ENCODE measurements at places on chromosomes 7 and 10.

DNA sequence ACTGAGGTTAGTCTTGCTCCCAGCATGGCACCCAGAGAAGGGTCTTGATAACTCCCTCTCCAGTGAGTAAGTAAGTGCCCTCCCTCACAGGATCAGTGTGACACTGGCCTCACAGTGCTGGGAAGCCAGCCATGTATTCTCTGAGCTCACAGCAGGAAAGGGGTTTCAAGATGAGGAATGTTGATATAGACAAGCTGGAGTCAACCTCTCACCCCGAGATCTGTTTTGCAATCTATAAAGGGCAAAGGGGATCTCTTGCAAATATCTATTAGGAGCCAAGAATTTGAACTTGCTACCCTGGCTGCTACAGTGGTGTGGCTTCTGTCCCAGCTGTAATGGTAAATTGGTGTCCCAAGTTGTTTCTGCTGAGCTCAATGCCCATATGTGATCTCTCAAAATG is 70.2 kb upstream of the ADAM12 start:
- no peak for DNase-seq

DNA sequence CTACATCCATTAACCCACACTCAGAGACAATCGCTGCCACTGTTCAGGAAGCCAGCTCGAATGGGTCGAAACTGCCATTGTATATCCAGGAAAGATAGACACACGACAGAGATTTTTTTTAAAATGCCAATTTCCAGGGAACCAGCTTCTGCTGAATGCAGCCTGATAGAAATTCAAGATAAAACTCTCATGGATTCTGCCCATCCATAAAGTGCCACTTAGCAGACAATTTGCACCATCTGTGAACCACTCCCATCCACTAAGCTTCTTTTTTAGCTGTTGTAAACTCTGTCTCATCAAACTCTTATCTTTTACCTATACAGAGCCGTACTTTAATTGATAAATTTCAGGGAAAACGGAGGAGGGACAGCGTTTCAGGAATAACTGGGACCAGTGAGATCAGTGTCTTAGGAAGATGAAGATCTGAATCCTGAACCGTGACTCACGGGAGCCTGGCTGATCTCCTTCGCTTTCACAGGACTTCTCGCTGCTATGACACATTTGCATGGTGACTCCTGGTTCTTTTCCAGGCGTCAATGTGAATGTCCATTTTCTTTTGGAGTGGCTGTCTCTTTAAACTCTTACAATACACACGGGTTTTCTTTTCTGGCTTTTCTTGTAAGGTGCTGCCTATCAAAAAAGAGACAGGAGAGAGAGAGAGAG is 103.4 kb downstream of the FAM204A start:
- no peak for DNase-seq

DNA sequence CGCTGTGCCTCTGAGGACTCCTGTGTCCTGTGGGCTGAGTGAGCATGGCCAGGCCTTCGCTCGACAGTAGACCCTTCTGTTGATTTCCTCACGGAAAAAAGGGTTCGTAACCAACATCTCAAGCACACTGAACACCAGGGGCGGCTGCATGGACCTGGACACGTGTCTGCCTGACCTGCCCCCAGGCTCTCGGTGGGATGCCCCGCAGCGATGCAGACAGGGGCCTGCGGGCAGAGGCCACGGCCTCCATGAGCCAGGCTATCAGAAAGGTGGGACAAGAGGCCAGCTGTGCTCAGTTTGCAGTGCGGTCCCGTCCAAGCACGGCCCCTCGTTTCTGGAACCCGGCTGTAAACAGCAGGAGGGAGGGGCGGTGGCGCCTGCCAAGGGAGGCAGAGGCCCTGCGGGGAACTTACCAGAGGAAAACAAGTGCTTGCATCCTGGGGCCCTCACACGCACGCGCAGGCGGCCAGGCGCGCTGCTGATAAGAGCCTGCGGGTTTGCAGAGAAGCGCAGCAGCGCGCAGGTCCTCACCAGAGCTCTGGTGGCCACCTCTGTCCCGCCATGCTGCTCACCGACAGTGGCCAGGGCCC is 10.6 kb downstream of the GPR146 start:
- peak; percentile 98 for DNase-seq

- no peak for DNase-seq
These were observed 5.7 kb upstream of the MKRN1 start for GRCh38 chr7:140484951-140485499.

DNA sequence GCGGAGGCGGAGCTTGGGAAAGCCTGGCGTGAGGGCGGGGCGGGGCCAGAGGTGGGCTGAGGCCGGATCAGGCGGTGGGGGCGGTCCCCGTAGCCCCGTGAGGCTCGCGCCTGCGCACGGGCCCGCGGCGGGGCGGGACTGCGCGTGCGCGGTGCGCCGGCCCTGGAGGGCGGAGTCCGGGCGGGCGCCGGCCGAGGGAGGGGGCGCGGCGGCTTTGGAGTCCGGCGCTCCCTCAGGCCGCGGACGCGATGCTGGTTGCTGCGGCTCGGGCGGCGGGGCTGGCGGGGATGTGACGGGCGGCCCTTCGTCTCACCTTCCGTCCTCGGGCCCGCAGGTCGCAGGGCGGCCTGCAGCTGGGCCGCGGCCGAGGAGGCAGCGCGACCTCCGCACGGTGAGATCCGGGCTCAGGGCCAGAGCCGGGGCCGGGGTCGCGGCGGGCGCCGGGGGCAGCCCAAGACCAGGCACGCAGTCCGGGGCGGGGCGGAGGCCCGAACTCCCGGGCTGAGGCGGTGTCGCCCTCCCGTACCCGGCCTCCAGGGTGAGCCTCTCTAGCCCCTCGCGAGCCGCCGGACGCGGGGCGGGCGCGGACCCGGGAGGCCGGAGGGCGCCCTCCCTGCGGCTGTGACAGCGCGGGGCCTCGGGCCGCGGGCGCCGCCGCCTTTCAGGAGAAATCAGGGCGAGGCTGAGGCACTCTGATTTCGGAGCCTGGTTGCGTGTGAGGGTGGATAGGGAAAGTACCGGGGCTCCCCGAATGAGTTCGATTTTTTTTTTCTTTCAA is at the start of gene CCSER2:
CCSER2 (plus strand) TSS at position 172 of the 778 bp plus-strand sequence. CDS start 42,464 bp downstream, outside the sequence.
- peak; percentile 97 for DNase-seq

GRCh38 chr10:27134371-27134770 is 19.8 kb downstream of the YME1L1 start:
- DNase-seq = no peak

- DNase-seq = peak; percentile 69
These were observed 142.2 kb upstream of the VWC2 start for GRCh38 chr7:49631071-49631815.

Measured in hematopoietic multipotent progenitor cell treated with erythropoietin and hydrocortisone succinate and interleukin-3 and kit ligand, for 4 days (in vitro differentiated cells).